ENCODE measurements at places on chromosomes 12 and 14.

DNA sequence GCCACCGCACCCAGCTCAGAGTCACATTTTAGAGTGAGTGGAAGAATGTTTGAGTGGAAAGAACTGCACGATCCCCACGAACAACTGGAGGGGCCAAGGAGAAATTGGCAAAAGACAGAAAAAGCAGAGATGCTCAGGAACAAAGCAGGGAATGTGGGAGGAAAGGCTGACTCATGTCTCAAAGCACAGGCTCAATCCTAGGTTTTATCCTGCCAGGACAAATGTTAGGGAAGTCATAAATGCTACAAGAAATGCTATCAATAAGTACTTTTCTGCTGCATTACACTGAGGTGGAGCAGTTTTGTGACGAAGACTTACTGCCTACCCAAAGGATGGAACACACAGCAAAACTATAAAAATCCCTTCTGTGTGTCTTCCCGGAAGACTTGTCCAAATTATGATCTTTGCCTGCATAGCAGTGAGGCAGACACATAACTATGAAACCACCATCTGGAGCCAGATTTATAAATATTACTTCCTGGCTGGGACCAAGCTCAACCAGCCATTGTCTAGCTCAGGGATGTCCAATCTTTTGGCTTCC lies 26.7 kb downstream of the NIN start:
- DNase-seq, result no peak

DNA sequence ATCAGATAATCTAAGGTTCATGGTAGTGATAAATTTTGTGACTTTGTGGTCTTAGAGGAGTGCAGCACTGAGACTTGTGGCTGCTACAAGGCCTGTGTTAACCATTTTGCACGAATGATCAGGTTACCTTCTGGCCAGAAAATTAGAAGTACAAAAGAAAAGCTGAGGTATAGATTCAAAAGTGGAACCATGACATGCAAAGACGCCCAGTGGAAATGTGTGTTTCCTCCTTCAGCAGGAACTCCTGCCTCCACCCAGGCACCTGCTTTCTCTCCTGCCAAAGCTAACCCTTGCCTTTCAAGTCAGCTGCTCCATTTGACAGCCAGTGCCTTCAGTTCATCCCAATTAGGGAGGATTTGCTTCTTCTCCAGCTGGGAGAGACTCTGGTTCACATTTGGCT lies 10.1 kb downstream of the PDE6H start:
- DNase-seq, result no peak

DNA sequence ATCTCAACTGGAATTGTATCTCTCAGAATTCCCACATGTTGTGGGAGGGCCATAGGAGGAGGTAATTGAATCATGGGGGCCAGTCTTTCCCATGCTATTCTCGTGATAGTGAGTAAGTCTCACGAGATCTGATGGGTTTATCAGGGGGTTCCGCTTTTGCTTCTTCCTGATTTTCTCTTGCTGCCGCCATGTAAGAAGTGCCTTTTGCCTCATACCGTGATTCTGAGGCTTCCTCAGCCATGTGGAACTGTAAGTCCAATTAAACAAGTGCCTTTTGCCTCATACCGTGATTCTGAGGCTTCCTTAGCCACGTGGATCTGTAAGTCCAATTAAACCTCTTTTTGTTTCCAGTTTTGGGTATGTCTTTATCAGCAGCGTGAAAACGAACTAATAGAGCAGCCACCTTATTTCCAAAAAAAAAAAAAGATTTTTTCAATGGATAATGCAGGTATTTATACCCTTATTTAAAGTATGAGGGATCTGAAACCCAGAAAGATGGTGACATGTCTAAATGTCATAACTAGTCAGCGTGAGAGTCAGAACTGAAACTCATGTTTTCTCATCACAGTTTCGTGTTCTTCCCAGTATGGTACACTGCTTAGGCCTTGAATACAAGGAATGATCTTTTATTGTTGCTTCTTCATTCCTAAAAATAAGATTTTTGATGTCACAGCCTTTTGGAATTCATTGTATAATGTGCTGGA lies 89.6 kb downstream of the ERC1 start:
- DNase-seq, result no peak

DNA sequence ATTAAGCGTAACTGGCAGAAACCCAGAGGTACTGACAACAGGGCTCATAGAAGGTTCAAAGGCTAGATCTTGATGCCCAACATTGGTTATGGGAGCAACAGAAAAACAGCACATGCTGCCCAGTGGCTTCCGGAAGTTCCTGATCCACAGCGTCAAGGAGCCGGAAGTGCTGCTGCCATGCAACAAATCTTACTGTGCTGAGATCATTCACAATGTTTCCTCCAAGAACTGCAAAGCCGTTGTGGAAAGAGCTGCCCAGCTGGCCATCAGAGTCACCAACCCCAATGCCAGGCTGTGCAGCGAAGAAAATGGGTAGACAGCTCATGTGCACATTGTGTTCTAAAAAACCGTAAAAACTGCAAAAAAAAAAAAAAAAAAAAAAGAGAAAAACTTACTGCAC lies 192.3 kb downstream of the MON2 start:
- DNase-seq, result no peak

DNA sequence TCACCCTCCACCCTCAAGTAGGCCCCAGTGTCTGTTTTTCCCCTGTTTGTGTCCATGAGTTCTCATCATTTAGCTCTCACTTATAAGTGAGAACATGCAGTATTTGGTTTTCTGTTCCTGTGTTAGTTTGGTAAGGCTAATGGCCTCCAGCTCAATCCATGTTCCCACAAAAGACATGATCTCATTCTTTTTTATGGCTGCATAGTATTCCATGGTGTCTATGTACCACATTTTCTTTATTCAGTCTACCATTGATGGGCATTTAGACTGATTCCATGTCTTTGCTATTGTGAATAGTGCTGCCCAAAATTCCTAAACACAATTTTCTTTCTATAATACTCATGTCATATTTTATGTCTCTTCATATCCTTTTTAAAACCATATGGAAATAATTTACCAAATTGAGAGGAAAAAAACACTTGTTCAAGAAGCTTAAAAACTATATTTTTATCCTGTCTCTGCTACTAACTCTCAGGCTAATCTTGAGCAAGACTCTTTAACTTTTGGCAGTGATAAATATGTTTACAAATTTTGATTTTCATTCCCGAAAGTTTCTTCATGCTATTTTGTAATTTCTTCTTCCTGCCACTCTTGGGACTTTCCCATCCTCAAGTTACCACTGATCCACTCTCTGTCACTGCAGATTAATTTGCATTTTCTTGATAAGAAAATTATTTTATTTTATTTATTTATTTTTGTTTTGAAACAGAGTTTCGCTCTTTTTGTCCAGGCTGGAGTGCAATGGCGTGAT lies 28.0 kb upstream of the OSBPL8 start:
- no peak for DNase-seq

DNA sequence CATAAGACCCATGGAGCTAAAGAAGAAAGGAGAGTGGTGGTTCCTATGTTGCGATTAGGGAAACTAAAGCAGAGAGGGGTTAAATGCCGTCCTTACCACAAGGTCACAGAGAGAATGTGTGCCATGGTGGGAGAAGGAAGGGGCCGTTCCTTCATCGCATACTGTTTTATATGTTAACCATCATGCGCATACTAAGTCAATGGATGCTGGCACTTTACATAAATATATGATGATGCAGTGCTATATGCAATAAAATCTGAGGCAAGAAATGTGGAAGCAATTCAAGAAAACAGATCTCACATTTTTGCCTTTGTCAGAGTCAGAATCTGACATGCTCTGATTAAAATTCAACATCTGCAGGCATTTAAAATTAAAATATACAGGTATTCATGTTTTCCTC lies 168.1 kb downstream of the BMP4 start:
- no peak for DNase-seq

- DNase-seq, result peak; percentile 40
These were observed 138.7 kb upstream of the E2F7 start for GRCh38 chr12:77204083-77204482.

- no peak for DNase-seq
These were observed 8.6 kb upstream of the KRT8 start for GRCh38 chr12:52913431-52913821.

DNA sequence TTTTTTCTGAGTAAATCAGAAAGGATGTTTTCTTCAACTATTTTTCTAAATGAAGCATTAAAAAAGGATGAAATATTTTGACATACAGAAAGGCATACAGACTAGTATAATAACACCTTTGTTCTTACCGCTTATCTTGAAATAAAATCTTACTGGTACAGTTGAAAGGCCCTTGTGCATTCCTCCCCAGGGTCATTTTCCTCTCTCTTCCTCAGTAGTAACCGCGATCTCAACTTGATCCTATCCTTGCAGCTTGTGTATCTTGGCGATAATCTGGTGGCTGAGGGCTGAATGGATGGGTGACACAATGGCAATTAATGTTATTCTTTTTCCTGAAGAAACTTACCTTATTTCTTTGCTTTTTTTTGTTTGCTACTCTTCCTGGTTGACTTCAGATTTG lies 18.5 kb downstream of the GAS2L3 start:
- no peak for DNase-seq

DNA sequence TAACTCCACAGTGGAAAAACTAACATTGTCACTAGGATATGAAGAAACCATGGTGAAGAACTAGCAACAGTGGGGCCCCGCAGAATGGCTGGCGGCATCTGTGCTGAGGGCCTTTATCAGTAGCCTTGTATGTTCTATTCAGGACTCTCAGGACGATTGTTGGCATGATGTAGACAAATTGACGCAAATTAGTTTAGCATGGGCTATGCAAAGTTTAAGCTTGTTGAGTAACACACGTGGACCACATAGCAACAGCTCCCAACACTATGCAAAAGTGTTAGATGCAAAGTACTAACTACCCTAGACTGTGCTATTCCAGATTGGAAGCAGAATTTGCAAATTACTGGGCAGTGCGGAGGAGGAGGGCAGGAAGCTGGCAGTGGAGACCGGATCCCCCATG lies 38.2 kb upstream of the TMEM263 start:
- no peak for DNase-seq

Data from NCI-H524 treated with DMSO at 0.1 percent for 48 hours (cell line).